ENCODE measurements at places on chromosomes 3 and 15.

GRCh38 chr3:128287216-128287615 lies 133.9 kb downstream of the EEFSEC start:
- no peak for DNase-seq

- DNase-seq, result peak; percentile 63
Measured at GRCh38 chr3:153221748-153222162, 59.7 kb downstream of the RAP2B start.

DNA sequence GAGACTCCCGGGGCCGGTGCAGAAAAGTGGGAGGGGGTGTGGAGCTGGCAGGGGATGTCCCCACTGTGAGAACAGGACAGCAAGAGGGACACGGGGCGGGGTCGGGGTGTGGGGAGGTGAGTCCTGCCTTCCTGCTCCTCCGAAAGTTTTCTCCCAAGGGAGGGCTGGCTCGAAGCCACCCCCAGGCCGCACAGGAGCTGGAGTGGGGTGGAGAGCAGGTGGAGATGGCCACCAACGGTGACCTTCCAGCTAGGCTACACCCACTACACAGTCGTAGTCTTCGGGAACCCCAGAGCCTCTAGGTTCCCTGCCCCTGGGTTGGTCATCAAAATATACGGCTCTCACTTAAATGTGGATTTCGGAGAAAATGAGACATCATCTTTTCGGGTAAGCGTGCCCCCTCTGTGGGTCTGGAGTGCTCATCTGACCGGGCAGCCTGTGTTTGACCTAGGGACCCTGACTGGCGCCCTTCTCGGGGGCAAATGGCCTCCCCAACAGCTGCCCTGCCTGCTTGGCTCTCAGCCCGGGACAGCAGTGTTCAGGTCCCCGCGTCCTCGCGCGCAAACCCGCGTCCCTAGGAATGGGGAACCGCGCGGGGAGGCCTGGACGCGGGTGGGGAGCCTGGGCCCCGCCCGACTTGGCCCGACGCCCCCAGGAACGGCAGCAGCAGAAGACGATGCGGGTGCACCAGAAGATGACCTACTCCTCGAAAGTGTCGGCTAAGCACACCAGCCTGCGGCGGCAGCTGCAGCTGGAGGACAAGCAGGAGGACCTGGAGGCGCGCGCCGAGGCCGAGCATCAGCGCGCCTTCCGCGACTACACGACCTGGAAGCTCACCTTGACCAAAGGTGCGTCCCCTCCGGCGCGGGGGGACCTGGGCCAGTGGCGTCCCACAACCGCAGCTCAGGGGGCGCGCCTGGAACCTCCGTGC lies 21.2 kb downstream of the CFAP100 start:
- DNase-seq, result no peak

DNA sequence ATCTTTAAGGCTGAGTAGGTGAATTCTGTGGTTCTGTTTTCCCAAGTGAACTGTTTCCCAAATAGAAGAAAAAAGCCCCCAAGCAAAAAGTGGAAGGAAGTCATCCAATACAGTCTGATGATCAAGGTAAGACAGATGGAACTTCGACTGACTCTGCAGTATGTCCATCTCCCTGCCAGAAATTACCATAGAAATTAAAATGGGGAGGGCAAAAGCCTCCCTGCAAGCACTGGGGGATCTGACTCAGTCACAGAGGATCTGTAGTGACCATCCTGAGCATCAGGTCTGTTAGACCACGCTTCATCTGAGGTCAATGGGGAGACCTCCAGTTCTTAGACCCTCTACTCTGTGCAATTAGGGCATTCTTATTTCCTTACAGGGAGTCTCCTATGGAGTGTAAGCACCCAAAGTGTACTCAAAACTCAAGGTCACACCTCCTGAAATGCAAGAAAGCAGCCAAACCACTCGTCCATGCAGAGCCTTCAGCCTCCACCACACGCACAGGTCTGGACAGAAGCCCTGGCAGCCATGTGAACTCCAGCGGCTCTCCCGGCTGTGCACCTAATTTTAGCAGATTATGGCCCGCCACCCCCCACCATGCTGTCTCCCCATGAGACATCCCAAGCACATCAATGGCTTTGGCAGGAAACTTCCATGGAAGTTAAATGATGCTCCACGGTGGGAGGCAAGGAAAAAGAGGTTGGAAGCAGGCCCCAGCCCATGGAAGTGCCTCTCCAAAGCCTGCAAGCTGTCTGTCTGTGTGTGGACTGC lies 348.7 kb downstream of the NTRK3 start:
- no peak for DNase-seq

DNA sequence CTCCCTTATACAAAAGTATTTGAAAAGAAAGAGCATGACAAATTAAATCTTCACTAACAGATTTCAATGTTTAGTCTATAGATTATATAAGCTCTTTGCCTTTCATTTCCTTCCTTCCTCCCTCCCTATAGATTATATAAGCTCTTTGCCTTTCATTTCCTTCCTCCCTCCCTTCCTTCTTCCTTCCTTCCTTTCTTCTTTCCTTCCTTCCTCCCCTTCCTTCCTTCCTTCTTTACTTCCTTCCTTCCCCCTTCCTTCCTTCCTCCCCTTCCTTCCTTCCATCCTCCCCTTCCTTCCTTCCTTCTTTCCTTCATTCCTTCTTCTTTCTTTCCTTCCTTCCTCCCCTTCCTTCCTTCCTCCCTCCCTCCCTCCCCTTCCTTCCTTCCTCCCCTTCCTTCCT lies 209.8 kb upstream of the CBLB start:
- DNase-seq, result no peak

GRCh38 chr3:14844386-14845170 lies 25.8 kb downstream of the FGD5 start:
- DNase-seq, result no peak

DNA sequence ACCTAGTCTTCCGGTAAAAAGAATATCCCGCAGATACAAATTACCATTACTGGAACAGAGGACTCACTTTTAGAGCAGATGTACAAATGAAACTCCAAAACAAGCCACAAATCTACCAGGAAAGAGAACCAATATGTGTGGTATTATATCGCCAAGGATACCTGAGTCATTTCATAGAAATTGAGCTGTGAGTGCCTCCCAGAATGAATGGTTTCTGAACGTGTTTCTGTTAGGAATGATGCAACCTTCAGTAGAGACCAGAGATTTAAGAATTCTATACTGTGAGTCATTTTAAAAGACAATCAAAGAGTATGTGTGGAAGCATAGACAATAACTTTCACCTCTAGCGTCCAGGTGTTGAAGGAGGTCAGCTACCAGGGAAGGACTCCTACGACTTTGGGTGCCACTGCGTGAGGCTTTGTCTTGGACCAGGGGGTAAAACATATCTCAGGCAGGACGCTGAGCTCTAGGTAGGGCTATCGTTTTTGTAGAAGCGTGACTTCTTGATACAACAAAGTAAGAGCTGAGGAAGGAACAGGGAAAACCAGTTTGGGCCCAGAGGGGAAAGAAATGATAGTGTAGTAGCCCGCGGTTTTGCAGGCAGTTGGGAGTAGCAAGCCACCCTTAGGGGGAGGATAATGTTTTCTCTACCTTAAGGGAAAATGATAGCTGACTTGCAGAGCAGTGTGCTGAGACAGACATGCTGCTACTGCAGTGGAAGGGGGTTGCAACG lies 210.4 kb downstream of the TP63 start:
- DNase-seq, result no peak

DNA sequence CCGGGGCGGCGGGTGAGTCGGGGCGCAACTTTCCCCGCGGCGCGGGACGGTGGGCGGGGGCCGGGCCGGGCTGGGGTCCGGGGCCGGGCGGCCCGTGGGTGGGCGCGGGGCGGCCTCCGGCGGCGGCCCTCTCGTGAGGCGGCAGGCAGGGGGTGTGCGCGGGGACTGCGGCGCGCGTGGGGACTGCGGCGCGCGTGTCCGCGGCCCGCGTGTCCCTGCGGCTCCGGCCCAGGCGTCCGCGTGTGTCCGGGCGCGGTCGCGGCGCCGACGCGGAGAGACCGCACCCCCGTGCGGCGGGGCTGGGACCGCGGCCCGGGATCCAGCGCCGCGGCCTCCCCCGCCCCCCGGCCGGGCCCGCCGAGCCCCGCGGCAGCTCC lies 349 bp downstream of the PLXNA1 start:
- DNase-seq, result no peak

DNA sequence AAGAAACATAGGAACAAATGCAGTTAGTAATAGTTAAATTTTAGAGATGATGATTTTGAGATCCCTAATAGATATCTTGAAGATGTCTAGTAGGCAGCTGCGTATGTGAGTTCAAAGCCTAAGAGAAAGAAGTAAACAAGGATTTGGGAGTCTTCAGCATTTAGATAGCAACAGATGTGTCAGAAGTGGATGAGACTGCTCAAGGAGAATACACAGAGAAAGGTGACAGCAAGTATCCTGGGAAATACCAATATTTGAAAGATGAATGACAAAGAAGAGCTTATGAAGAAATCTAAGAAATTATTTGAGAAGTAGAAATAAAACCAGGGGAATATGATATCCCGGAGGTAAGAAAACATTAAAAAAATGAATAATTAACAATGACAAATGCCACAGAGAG lies 130.9 kb downstream of the PCCB start:
- DNase-seq, result no peak

- no peak for DNase-seq
Measured at GRCh38 chr3:29515451-29515850, 234.6 kb downstream of the RBMS3 start.

DNA sequence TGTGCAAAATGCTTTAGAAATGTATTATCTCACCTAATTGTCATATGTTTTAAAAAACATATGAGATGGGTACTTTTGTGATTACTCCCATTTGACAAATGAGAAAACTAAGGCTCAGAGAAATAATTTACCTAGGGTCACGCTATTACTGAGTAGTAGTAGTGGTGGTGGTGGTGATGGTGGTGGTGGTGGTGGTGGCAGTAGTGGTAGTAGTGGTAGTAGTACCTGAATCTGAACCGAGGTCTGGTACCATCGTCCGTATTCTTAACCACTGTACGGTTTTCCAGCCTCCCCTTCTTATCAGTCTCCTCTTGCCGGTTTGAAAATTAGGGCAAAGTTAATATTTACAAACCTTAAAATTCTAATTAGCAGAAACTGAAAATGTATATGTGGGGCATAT lies 102.4 kb downstream of the KLHL25 start:
- no peak for DNase-seq

- DNase-seq, result no peak
Measured at GRCh38 chr3:71258116-71258515, 325.4 kb downstream of the FOXP1 start.

- DNase-seq, result no peak
Measured at GRCh38 chr3:67648701-67649100, 5.7 kb downstream of the SUCLG2 start.

DNA sequence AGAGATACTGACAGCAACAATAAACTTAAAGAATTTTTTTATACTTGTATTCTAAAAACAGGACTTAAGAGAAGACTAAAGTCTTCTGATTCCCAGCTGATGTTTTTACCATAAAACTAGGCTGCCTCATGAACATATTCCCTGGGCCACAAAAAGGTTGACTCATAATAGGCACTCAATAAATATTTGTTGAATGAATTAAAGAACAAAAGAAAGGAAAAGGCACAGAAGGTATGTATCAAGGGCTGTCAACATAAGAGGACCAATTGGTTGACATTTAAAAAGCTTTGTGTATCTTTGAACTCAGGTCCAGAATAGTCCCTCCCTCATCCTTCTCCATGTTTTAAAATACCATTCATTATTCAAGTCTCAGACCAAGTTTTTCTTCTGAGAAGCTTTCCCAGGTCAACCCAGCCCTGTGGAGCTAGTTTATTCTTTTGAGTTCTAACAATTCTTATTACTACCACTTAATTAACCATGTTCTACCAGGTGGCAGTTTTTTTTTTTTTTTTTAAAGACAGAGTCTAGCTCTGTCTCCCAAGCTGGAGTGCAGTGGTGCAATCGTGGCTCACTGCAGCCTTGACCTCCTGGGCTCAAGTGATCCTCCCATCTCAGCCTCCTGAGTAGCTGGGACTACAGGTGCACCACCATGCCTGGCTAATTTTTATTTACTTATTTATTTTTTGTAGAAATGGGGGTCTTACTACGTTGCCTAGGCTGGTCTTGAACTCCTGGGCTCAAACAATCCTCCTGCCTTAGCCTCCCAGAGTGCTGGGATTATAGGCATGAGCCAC lies 17.5 kb upstream of the ARHGEF3 start:
- no peak for DNase-seq

GRCh38 chr3:177960722-177961121 lies 575.5 kb upstream of the KCNMB2 start:
- no peak for DNase-seq

GRCh38 chr3:20185331-20185678 lies 701 bp downstream of the SGO1 start:
- no peak for DNase-seq

DNA sequence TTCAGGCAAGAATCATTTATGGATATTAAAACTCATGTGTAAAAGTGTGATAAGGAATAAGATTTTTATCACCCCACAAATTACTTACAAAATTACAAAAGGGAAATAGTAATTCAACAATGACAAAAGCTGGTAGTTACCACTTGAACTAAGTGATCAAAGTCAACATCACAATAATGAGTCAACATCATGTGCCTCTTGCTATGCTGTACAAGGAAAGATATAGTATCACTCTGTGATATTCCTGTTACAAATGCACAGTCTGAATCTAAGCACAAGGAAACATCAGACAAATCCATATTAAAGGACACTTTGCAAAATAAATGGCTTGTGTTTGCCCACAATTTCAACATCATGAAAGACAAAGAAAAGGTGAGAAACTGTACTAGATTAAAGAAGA lies 90.5 kb upstream of the PLCL2 start:
- DNase-seq, result no peak

- DNase-seq, result no peak
Measured at GRCh38 chr3:138397983-138398382, 36.4 kb upstream of the ESYT3 start.

GRCh38 chr15:40105517-40106202 lies 3.0 kb downstream of the BMF start:
- DNase-seq, result no peak

GRCh38 chr3:98602078-98602678 lies 8.8 kb upstream of the CPOX start:
- DNase-seq, result no peak

DNA sequence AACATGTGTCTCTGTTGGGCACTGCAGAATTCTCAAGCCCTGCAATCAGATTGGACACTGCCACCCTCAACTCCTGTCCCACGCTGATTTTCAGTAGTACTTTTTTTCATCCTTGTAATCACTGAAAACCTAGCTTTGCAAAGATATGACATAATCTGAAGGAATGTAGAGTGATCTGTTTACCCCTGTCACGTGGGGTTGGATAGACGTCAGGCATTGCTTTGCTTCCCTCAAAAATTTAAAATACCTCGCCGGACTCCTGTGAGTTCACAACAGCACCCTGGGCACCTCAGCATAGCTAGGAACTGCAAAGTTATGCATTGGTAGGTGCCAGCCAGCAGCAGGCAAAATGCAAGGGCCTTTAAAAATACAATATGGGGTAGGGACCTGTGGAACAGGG lies 71.1 kb upstream of the OXTR start:
- no peak for DNase-seq

Data from activated CD4-positive, alpha-beta T cell treated with anti-CD3 and anti-CD28 coated beads for 1 hour (primary cell).